ENCODE measurements at places on chromosomes 13 and 19.
A peak's percentile ranks its signal among the peaks of the same experiment; 100 is the strongest.

- DNase-seq, result no peak
These were observed 116.0 kb downstream of the COL4A2 start for GRCh38 chr13:110422913-110423688.

- no peak for DNase-seq
These were observed 620 bp downstream of the CRTC1 start for GRCh38 chr19:18683958-18684641.

GRCh38 chr13:22287343-22287920 is 616.6 kb downstream of the FGF9 start:
- DNase-seq, result no peak

- DNase-seq, result no peak
These were observed 63.4 kb downstream of the RAP2A start for GRCh38 chr13:97497400-97497799.

DNA sequence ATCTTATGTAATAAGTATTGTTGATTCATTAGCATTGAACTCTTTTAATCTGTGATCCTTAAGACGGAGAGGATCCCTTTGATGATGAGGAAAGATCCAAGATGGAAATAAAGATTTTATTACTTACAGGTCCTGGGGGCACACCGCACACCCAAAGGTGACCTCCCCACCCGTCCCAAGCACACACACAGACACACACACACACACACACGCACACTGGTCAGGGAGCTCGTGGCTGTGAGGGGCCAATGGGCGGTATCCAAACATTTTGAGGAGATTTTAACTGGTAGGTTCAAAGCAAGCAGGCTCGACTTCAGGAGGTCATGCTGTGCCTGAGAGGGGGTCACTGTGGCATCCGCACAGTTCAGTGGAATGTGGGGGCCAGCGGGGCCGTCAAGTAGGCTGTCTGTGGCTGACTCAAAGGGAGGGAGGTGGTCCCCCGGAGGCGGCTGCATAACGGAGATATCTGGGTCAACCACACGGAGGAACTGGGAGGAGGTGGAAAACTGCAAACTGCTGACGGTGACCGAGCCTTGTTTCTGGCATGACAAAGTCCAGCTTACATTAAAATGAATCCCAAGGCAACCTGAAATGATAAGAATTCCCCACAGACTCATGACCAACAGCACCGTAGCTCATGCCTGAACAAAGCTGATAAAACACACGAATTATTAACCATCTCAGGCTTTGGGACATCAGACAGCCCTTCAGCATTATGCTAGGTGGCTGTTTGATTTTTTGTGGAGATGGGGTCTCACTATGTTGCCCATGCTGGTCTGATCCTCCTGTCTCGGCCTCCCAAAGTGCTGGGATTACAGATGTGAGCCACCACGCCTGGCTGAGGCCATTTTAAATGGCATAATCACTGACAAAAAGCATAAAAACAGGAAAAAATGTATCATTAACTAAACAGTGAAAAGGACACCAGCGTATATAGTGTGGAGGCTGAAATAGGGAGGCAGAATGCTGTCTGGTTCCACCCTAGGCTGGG is 20.9 kb upstream of the SIGLEC11 start:
- DNase-seq, result no peak

DNA sequence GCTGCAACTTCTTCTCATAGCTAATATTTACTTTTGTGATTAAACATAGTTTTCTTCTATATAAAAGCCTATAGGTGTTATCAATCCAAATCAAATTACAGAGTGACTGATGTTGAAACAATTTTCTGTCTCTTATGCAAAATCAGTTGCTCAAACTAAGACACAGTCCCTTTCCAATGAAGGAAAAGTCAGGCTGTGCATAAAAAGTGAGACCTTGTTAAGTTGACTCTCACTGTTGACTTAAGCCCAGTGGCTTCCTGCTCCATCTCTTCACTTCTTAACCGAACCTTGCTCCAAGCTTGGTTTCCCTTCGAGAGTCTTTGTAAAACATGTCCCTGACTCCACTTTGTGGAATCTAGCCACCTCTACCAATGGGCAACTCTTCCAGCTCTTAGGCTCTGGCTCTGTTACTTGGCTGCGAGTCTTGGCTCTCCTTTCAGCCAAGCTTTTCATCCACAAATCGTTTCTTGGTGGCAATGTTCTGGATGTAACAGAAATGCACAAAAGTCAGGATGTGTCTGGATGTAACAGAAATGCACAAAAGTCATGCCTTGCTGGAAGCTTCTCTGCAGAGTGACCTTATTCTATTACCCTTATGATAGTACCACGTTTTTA is 118.9 kb downstream of the LIG4 start:
- no peak for DNase-seq

GRCh38 chr19:39516270-39516669 is 1.3 kb downstream of the SELENOV start:
- no peak for DNase-seq

DNA sequence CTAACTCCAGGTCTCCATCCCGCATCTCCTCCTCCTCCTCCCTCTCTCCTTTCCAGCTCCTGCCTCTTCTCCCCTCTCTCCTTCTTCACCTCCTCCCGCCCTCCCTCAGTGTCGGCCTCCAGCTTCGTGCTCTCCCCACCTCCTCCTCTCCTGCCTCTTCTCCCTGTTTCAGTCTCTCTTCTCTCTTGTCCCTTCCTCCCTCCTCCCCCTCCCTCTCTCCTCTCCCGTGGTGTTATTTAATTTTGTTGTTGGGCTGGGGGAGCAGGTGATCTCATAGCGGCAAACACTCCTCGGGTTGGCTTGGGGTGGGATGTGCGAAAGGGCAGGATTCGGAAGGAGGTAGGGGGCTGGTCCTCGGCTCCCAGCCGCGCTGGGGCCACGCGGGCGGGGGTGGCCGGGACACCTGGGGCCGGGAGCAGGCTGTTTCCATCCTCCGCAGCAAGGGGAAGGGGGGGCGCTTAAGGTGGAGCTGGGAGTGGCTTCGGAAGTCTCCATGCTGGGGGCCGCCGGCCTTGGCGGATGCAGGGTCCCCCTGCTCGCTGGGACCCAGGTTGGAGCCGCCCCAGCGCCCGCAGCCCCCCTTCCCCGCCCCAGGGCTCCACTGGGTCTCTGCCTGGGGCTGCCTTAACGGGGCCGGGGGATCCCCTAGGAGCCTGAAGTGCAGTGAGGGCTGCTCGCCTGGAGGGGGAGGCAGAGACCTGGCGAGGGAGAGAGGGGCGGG is at the start of gene CA11:
TSS of gene CA11 (minus strand) at position 187 of the 721 bp plus-strand sequence. CDS start 555 bp downstream, outside the sequence.
- DNase-seq, result peak; percentile 87

GRCh38 chr19:58568453-58569130 is 4.5 kb downstream of the MZF1 start:
- DNase-seq, result no peak
